Effector CD4-positive, alpha-beta T cell (primary cell): ENCODE measurements at places on chromosomes 1 and 21.

DNA sequence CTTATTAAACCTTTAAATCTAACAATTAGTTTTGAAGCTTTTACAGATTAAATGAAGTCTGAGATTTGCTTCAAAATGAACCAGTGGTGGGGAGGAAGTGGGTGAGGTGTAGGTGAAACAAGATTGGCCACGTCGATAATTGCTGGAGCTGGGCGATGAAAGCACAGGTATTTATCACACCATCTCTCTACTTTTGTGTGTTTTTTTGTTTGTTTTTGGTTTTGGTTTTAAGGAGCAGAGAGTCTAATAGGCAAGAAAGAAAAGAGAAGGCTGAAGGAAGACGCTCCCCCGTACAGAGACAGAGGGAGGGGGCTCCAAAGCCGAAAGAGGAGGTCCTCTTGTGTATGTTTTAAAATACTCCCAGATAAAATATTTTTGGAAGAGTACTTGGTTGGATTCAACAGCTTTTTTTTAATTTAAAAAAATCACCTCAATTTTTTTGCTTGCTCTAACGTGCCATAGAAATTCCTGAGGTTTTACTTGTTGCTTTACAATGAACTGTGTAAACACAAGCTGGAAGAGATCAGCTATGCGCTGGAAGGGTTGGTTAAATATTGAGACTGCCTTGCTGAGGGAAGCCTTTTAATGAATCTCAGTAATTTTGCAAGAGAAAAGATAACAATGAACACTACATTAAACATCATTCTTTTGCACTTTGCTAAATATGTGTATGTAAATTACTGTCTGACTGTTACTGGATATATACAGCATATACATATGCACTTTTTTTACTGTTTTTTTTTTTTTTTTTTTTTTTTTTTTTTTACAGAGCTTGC, 6.7 kb upstream of the LGALS8 start:
- peak; percentile 23 for DNase-seq

DNA sequence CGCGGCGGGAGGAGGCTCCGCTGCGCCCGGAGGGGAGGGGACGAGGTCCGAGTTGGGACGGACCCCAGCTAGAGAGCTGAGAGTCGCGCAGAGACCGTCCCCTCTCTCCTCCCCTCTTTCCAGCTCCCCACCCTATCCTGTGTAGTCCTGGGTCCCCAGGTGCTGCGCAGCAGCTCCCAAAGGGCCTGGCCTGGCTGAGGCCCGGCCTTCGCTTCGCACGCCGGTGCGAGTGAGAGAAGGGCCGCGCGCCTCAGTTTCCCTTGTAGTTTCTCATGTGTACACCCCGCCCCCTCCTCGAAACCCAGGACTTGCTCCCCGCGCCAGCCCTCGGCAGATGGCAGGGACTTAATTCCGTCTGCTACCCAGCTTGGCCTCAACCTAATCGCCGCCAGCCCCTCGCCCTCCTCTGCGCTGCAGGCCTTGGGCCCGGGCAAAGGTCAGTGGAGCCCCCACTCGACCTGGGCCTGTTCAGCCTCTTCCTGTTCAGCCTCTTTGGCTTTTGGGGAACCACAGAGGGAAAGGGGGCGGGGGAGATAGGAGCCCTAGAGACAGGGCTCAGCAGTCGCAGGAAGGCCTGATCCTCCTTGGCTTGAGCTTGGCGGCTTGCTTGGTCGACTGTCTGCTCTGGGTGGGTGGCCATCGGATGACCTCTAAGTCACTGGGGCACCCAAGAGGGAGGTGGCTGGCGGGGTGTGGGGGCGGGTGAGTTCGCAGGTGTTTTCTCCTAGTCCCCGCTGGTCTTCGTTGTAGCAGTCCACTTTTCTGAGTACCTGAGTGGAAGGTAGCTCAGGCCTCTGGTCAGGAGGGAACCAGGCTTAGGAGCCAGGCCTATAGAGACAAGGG, 1.0 kb downstream of the ZNF687 start:
- DNase-seq = no peak

GRCh38 chr1:228013131-228013934, 6.5 kb downstream of the WNT3A start:
- no peak for DNase-seq

GRCh38 chr1:92070892-92071291, 4.3 kb downstream of the SETSIP start:
- no peak for DNase-seq
